ENCODE measurements at places on chromosomes 2 and 18. TPM values are rescaled to one million over a fixed set of nuclear protein-coding genes. Genes with fewer than 3 reads are reported as not detected.

Gene PLGLB2
- total RNA-seq = 0.05 TPM

Gene ACMSD
- total RNA-seq = not detected

DNA sequence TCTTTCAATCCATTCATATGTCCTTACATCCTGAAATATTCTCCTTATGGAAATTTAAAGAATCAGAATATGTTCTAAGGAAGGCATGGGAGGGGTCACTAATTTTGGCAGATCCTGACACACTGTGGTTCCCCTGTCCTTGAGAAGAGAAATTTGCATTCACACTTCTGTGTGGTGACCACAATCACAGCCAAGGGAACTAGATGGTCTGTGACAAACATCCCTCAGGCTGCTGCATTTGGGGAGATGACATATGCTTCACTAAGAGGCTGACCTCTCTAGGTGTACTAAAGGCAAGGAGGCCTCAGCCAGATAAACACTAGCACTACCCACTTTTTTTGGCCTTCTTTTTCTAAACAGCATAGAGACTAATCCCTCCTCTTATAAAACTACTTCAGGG, 129.6 kb downstream of the MREG start:
- DNase-seq = no peak

- DNase-seq = no peak
These were observed 2.4 kb downstream of the PAX8 start for GRCh38 chr2:113276216-113276760.

Gene TNFRSF11A
- total RNA-seq = 1.3 TPM

Gene NBAS
- total RNA-seq = 22.2 TPM

Gene GMCL1
- 9.4 TPM for total RNA-seq

Gene LRRC30
- not detected for total RNA-seq

- no peak for DNase-seq
These were observed 28.3 kb downstream of the TCF4 start for GRCh38 chr18:55559739-55560138.

- DNase-seq = no peak
These were observed 439.7 kb downstream of the RIT2 start for GRCh38 chr18:42675810-42676209.

Gene SLC5A7
- not detected for total RNA-seq

- no peak for DNase-seq
These were observed 14.8 kb upstream of the IL18R1 start for GRCh38 chr2:102340778-102341177.

GRCh38 chr2:10990561-10991111, 78.9 kb downstream of the KCNF1 start:
- DNase-seq = no peak

GRCh38 chr2:230202430-230203109, 17.2 kb downstream of the SP110 start:
- no peak for DNase-seq

- peak; percentile 46 for DNase-seq
These were observed 26.6 kb downstream of the GULP1 start for GRCh38 chr2:188318161-188318749.

GRCh38 chr18:50569930-50570329, 10.0 kb downstream of the MAPK4 start:
- DNase-seq = no peak

Gene SLC30A3
- not detected for total RNA-seq

DNA sequence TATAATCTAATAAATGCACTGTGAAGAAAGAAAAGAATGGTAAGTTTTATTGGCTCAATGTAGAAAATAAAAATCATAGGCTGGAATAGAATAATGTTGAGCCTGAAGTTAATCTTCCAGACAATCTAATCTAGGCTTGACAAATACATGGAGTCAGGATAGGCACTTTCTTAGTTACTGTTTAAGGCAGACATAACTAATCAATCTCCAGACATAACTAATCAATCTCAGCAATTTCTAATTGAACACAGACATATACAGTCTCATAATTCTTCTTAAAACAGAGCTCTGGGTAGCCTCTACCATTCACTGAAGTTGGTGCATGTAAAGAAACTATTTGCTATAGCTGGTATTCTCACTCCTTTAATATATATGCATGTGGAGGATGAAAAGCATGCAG, 150.1 kb upstream of the CTAGE1 start:
- no peak for DNase-seq

Gene RNU2-63P
- not detected for total RNA-seq

- peak; percentile 16 for DNase-seq
These were observed 21.5 kb upstream of the PELI1 start for GRCh38 chr2:64165706-64166105.

Gene BMP10
- not detected for total RNA-seq

Gene SPTBN1
- 46.5 TPM for total RNA-seq

DNA sequence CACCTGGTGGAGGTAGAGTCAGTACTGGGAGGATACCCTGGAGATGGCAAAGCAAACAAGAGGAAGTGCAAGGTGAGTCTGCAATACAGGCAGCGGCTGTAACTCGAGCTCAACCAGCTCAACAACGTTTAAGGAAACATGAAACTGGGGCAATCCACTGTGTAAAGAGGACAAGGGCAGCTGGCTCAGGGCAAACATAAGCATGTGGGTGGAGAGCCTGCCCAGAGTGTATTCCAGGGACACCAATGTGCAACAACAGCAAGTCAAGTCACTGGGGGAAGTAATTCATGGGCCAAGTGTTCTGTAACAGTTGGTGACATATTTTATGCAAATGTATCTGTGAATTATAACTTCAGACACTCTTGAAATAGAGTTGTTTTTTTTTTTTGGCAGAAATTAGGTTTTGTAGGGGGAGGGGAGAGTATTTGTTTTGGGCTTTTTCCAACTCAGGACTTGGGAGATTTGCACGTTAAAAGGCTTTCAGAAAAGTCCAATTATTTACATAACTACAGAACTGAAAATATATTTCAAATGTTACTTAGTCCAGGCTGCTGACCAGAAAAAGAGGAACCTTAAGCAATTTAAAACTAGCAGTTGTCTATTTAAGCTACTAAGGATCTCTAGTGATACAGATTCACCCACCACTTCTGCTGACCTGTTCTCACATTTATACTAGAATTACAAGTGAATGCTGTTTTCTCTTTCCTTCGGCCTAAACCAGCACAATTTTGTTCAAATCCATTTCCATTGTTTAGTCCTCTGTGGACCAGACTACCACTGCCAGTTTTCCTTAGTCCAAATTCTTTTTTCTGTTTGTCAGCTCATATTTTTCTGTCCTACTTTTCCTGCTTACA, 18.6 kb downstream of the NRXN1 start:
- DNase-seq = no peak

GRCh38 chr2:114049280-114049679, 159.4 kb downstream of the ACTR3 start:
- no peak for DNase-seq

DNA sequence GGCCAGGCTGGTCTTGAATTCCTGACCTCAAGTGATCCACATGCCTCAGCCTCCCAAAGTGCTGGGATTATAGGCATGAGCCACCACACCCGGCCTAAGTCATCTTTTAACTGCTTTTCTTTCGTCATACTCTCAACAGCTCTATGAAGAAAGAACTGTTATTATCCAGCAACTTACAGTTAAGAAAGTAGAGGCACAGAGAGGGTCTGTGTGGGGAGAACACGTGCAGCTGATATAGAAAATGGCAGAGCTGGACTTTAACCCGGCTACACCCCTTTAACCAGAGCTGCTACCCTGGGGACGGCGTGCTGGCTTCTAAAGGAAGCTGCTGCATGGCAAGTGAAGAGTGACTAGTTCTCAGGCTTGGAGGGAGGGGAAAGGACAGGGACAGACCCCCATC, 25.5 kb downstream of the IGFBP2 start:
- DNase-seq = no peak
